NCI-H446 (cell line): ENCODE measurements at places on chromosomes 6 and 20.

DNA sequence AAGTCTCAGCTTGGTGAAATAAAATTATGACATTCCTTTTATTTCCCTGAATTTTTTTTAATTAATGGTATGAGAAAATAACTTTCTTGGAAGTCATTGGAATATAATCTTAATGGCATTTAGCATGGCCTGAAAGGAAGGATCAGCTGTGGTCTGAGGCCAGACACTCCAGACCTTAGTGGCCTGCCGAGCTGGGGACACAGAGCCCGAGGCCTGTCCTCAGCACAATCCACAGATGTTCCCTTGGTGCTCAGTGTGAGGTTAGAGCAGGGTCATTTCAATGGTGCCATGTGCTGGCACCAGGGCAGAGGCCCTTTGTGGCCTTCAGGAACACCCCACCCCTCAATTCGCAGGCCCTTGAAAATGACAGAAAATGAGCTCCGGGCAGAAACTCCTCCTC lies 120.6 kb downstream of the ADGB start:
- no peak for DNase-seq

GRCh38 chr6:19454001-19454720 lies 383.0 kb upstream of the ID4 start:
- DNase-seq: no peak

DNA sequence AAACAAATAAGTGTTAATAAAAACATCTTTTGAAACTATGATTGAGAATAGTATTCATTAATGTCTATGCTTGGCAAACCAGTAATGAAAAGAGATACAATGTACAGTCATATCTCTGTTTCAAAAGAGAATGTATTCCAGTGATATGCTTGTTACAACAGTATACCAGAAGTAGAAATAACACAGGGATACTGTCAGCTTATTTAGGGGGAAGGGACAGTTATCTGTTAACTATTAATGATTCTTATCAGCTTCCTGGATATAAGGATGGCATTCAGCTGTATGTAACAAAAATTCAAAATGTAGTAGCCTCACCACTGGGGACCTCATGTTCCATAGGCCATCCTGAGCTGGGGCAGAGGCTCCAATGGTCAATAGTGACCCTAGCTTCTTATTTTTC lies 103.8 kb upstream of the TBX18 start:
- DNase-seq: no peak

DNA sequence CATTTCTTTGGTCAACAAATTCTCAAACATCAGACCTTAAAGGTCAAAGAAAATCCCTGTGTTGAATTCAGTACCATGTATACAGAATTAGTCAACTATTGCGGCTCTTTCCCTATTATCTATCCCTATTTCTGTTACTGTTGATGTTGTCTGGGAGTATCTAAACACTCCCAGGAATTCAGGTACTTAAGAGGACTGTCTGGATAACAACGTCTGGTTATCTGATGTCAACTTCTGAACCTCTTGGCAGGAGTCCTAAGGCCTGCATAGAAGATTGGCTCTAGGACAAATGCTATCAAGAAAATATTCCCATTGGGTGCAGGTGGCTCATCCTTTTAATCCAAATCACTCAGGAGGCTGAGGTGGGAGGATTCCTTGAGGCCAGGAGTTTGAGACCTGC lies 255.6 kb downstream of the KHDC1L start:
- DNase-seq: no peak

DNA sequence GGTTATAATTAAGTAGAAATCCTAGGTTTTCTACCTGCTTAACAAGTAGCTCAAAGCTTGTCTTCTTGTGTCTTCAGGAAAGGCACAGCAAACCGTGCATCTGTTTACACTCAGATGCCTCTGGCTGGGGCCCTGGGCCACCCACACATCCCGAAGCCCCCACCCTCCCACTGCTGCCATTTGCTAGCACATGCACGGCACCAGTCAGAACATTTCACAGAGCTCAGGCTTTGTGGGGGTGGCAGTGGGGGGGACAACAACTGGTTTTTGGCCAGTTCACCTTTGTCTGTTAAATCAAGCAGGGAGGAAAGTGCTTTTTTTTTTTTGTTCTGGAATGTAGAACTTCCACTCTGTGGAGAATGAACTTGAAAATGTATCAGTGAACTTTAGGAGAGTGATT lies 77.7 kb downstream of the LINC00237 start:
- no peak for DNase-seq

DNA sequence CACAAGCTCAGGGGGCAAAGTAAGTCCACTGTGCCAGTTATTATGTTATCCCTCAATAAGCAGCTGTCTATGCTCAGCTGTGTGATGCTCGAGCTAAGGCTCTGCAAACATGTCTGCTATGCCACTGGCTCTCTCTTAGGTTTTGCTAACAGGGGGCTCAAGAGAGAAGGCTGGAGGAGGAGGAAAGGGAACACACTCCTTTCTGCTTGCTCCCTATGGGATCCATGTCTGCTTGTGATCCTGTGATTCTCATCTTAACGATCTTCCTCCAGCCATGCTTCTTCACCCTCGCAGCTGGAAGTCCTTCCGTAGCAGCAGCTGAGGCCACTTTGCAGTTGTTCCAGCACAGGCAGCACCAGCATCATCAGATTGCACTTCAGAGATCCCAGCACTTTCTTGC lies 37.0 kb upstream of the IGF2R start:
- no peak for DNase-seq

DNA sequence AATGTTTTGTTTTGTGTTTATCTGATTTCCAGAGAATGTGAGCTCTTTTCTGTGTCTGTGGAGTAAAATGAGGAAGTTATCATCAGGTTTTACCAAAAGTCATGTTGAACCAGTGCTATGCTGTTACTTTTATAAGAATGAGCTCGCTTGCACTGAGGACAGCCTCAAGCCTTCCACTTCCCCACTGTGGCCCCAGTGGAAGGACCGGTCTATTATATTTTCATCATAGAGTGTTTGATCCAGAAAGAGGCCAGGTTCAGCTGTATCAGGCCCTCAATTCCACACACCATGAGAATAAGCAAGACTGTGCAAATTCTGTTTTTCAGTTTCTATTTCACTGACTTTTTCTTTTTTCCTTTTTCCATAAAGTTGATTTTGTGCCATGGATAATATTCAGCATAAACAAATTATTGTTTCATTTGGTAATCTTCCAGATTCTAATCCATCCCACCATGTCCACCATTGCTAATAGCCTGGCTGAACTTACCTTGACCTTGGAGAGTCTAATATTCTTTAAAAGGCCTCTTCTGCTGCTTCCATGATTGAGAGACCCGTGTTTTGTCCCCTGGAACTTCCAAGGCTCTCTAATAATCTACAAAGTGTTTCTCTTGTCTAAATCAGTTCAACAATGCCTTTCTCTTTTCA lies 286.2 kb downstream of the THBS2 start:
- no peak for DNase-seq

DNA sequence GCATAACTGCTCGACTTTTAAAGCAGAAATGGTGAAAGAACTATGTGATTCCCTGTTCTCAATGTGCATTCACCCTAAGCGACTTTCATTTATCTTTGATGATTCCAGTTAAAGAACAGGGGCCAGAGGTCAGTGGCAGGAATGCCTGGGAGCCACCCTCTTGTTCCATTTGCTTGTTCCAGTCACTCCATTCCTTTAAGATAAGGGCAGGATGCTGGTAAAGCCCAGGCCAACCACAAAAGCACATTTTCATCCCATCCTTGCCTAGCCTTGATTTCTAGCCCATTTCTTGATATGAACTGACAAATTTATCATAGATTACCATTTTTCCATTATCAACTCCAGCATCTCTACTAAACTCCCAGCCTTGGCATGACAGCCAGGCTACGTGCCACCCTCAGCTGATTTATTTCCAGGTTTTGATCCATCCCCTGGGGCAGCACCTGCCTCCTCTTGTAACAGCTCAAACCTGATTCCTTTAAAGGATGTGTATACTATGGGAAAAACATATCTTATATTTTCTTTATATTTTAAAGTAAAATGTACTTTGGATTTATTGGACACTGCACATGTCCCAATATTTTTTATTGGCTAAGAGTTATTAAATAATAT lies 19.2 kb downstream of the HMGN3 start:
- DNase-seq: no peak

GRCh38 chr6:31340228-31340627 lies 16.8 kb downstream of the HLA-B start:
- DNase-seq: no peak

GRCh38 chr6:101286146-101286545 lies 107.4 kb upstream of the GRIK2 start:
- no peak for DNase-seq

DNA sequence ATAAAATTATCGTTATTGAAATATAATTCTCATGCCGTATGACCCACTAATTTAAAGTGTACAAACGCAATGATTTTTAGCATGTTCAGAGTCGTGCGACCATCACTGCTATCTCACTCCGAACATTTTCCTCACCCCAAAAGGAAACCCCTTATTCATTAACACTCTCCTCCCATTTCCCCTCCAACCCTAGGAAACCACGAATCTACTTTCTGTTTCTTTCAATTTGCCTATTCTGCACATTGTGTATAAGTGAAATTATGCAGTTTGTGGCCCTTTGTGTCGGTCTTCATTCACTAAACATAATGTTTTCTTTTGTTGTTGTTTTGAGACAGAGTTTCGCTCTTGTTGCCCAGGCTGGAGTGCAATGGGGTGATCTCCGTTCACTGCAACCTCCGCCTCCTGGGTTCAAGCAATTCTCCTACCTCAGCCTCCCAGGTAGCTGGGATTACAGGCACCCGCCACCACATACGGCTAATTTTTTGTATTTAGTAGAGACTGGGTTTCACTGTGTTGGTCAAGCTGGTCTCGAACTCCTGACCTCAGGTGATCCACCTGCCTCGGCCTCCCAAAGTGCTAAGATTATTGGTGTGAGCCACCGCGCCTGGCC lies 99.7 kb upstream of the ZNF217 start:
- DNase-seq: no peak

DNA sequence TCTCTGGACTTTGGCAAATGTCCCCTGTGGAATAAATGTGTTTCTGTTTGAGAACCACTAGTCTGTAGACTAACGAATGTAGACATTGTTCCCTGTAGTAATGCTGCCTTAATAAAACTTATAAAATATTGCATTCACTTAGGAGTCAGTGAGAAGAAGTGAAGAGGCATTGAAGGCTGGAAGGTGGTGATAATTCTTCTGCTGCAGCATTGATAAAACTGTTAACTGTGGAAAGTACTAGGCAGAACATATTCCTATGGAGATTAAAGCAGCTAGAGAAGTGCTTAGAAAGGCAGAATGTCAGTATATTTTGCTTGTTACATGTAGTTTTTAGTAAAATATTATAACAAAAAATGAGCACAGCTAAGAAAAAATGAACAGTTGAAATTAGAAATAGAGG lies 4.8 kb downstream of the PGK2 start:
- DNase-seq: no peak

DNA sequence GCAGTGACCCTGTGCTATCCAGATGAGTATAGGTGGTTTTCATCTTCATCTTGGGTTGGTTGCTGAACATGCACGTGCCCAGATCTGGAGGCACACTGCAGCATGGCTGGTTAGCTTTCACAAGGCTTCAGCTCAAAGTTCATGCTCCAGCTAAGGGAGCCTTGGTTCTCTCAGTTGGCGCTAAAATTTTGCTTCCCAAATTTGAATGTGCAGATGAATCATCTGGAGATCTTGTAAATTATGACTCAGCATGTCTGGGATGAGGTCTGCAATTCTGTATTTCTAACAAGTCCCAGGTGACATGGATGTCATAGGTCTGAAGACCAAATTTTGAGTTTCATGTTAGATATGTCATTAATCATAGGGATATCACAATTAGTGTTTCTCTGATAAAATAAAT lies 230.8 kb downstream of the FOXA2 start:
- no peak for DNase-seq

DNA sequence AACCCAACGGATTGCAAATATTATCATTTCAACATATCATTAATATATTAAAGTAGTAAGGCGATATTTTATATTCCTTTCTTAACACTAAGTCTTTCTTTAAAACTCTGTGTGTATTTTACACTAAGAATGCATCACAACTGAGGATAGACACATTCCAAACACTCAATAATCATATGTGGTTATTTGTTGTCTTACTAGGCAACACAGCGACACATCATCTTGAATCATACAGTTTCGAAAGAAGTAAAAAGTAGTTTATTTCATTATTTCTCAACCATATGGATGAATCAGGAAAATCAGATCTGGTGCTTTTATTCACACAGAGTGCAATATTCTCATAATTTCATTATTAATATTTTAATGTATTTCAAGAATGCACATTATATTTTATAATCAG lies 662.4 kb downstream of the EPHA7 start:
- DNase-seq: no peak

- no peak for DNase-seq
These were observed 157.5 kb upstream of the AHI1 start for GRCh38 chr6:135655055-135655454.

DNA sequence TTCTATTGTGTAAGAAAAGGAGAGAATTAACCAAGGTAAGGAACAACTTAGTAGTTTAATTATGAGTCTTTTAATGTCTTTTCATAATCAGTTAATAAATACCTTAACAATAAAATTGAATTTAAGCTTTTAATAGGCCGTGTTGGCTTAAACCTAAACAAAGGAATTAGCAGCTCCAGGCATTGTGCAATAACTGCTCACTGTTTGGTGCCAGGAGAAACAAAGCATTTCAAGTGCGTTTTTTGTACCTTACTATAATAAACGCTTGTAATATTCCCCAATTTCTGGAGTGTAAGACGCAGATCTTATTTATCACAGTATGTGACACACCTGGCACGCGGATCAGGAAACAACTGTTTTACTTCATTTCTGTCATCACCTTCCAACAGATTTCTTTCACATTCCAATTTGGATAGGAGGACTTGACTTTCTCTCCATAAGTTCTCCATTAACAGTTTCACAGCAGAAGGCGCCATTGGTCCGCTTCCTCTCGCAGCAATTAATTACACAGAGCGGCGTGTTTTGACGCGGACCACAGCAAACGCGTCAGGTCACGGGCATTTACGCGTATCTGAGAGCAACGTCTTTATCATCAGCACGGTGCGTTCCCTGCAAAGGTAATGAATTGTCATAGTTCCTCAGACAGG lies 335.8 kb upstream of the NT5E start:
- DNase-seq: no peak

DNA sequence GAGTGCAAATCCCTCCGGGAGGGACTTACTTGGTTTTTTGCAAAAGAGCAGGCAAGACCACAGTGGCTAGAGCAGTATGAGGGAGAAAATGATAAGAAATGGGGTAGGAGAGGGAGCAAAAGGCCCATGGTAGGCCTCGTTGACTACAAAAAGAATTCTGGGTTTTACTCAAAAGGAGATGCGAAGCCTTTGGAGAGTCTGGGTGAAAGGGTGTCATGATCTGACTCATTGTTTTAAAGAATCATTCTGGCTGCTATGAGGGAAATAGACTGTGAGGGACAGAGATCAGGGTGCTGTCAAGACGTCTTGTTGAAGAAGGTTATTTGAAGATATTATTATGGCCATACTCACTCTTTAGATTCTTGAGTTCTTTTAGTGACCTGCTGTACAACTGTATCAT lies 13.0 kb downstream of the TBC1D32 start:
- no peak for DNase-seq

DNA sequence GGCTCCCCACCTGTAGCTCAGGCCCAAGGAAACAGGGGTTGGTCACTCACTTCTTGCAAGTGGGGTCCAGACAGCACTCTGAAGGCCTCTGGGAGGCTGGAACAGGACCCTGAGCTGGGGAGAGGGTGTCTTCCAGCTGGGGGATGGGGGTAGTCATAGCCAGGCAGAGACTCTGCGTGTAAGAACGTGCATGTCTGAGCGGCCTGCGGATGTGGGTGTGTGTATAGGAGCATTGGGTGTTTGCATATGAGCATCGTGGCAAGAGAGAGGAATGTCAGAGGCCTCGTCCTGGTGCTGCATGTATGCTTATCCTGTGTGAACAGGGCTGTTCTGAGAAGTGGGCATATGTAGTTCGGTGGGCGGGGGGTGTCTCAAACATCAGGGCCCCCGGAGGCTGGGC lies 12.1 kb downstream of the BPIFB3 start:
- DNase-seq: no peak
